Osteocyte (in vitro differentiated cells): ENCODE measurements at places on chromosomes 6 and 20. TPM values are rescaled to one million over a fixed set of nuclear protein-coding genes. Genes with fewer than 3 reads are reported as not detected.
A peak's percentile ranks its signal among the peaks of the same experiment; 100 is the strongest.

DNA sequence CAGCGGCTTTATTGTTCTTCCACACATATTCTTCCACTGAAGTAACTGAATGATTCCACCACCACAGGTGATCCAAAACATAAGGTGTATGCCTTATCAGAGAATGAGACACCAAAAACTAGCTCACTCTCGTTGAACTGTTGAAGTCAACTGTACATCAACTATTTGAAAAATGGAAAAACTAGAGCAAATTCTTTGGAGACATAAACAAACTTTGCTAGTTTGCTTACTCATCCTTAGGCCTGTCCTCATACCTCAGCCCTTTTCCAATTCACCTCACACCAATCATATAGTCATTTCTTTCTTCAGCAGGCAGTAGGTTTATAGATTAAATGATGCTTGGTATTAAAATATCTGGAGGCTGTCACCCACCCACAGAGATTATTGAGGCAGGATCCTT is 77.1 kb upstream of the RNF217 start:
- no peak overlapping the region for H3K27ac ChIP-seq
- peaks cover 55% of the 10 kb centered on the region for H3K4me1 ChIP-seq
- DNase-seq = no peak
- H3K4me3 ChIP-seq = no peak overlapping the region

The C6orf52 gene
- 0.73 and 0.84 TPM in 2 replicates for total RNA-seq

GRCh38 chr20:39762716-39763115 is 800.6 kb downstream of the DHX35 start:
- no peak overlapping the region for H3K4me3 ChIP-seq
- no peak for DNase-seq
- no peak overlapping the region for H3K27ac ChIP-seq
- no peaks in the 10 kb centered on the region for H3K4me1 ChIP-seq
- no peaks in the 10 kb centered on the region for H3K27me3 ChIP-seq

The HUS1B gene
- 1.3 and 1.8 TPM in 2 replicates for total RNA-seq

GRCh38 chr20:47729472-47729871 is 55.8 kb downstream of the SULF2 start:
- no peak overlapping the region for H3K4me3 ChIP-seq
- peaks cover 34% of the 10 kb centered on the region for H3K27me3 ChIP-seq
- no peak for DNase-seq
- H3K36me3 ChIP-seq = no peaks in the 10 kb centered on the region
- peaks cover 8% of the 10 kb centered on the region for H3K4me1 ChIP-seq

GRCh38 chr6:35602133-35602946 is 86.4 kb downstream of the FKBP5 start:
- H3K4me1 ChIP-seq = peaks cover 64% of the 10 kb centered on the region
- peak overlapping the region; percentile 39 for H3K4me3 ChIP-seq
- DNase-seq = no peak
- peak overlapping the region; percentile 92 for H3K27ac ChIP-seq
- H3K27me3 ChIP-seq = no peaks in the 10 kb centered on the region

DNA sequence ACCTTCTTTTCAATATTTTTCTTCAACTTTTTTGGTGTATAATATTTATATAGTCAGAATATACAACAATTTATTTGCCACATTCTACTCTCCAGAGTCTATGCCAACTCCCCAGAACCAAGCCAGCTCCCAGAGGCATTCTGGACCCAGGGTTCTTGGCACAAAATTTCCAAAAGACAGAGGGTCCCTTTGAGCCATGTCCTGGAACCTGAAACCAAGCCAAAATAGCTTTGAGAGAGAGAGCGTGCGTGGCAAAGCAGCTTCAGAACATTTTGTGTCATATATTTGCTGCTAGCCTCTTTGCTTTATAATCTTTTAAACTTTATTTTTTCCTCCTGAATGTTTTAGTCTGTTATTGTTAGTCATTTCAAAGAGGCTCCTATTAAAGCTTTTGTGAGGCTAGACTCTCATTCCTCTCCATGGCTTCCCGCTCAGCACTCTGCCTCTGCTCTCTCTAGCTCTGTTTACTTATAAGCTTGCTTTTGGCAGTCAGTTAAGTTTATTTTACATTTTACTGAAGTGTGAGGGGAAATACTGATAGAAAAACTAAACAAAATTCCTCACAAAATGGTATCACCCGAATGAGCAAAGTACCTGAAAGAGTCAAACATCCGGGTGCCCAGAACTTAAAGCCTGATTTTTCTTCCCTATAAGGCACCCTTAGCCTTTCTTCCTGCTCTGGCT is 605.1 kb upstream of the ID4 start:
- no peak overlapping the region for H3K4me3 ChIP-seq
- DNase-seq = no peak
- H3K4me1 ChIP-seq = peaks cover 2% of the 10 kb centered on the region
- no peaks in the 10 kb centered on the region for H3K27me3 ChIP-seq
- no peak overlapping the region for H3K27ac ChIP-seq
- no peaks in the 10 kb centered on the region for H3K36me3 ChIP-seq

GRCh38 chr6:52603000-52603795 is 26.3 kb upstream of the TRAM2 start:
- H3K4me1 ChIP-seq = peaks cover 35% of the 10 kb centered on the region
- no peaks in the 10 kb centered on the region for H3K36me3 ChIP-seq
- H3K4me3 ChIP-seq = no peak overlapping the region
- no peak for DNase-seq

- peaks cover 21% of the 10 kb centered on the region for H3K4me1 ChIP-seq
- peak overlapping the region; percentile 1 for H3K27ac ChIP-seq
- H3K27me3 ChIP-seq = no peaks in the 10 kb centered on the region
- no peak for DNase-seq
- no peak overlapping the region for H3K4me3 ChIP-seq
Observed at GRCh38 chr6:5754904-5755303, 251.8 kb downstream of the NRN1 start.

DNA sequence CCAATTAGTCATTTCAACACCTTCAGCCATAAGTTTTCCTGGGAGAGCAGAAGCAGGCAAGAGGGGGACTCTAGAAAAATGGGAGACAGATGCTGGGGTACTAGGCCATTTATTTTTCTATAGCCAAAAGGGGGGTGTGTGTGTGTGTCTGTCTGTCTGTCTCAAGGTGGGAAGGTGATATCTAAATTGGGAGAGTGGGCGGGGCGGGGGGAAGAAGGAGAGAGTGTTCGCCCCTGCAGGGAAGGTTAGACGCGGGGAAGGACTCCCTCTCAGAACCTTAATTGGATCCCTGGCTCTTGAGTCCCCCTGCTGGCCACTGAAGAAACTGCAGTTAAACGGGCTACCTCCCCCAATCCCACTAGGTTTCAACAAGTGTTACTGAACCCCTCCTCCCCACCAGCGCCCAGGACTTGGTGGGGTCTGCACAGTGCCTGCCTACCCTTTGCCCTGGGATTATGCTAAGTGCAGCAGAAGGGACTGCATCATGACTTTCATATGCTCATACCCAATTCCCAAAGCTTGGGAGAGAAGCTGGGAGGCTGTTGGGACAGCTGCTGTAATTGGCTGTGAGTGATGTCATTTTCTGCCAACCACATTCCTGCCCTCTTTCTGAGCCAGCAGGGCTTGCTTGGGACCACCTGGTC is 45.8 kb downstream of the FOXP4 start:
- no peak overlapping the region for H3K4me3 ChIP-seq
- no peaks in the 10 kb centered on the region for H3K27me3 ChIP-seq
- peaks cover 25% of the 10 kb centered on the region for H3K36me3 ChIP-seq
- DNase-seq = peak; percentile 90
- H3K27ac ChIP-seq = no peak overlapping the region
- H3K4me1 ChIP-seq = no peaks in the 10 kb centered on the region

The TCP11 gene
- 0.43 TPM in 1 of 2 replicates, not detected in the other for total RNA-seq

DNA sequence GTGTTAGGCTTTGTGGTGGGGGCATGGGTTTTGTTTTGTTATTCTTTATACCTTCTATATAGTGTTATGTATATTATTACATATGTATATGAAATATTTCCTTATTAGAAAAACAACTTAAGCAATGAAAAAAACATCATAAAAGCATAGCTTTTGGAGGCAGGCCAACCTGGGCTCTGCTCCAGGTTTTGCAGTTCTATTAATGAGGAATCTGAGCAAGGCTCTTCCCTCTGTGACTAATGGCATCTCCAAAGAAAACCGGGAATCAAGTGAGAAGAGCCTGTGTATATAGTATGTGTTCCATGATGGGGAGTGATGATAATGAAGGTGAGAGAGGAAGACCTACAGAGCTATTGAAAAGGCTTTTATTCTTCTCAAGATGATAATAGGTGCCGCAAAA is 291.1 kb downstream of the CLIC5 start:
- no peaks in the 10 kb centered on the region for H3K27me3 ChIP-seq
- no peak overlapping the region for H3K27ac ChIP-seq
- H3K4me1 ChIP-seq = peaks cover 14% of the 10 kb centered on the region
- no peaks in the 10 kb centered on the region for H3K36me3 ChIP-seq

DNA sequence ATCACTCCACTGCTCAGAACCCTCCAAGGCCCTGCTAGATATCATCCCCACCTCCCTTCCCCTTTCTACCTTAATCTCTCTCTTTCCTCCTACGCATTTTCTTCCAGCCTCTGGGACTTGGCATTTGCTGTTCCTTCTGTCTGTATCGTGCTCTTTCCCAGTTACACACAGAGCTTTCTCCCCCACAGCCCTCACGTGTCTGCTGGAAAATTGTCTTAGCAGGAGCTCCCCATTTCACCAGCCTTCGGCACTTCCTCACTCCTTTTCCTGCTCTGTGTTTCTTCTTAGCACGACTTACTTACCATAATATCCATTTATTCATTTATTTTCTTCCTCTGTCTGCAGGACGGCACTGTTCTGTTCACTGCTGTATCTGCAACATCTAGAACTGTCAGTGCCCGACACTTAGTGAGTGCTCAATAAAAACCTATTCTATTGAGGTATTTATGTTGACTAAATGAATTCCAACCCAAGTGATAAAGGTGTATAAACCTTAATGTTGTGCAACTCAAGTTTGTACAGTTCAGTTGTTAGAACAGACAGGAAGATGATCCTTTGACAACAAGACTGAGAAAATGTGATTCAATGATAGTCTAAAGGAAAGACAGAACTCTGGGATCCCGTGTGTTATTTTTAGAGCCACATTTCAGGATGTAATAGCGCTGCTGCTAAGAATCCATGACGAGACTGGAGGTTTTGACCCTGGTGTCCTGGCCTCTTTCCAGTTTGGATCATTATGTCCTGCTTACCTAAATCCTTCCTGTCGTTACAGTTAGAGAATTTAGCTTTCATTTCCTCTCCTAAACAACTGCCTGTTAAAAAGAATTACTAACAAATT is 170.1 kb upstream of the LAMP5 start:
- peak overlapping the region; percentile 76 for H3K27ac ChIP-seq
- H3K36me3 ChIP-seq = no peaks in the 10 kb centered on the region
- H3K4me3 ChIP-seq = no peak overlapping the region
- peaks cover 38% of the 10 kb centered on the region for H3K4me1 ChIP-seq
- no peaks in the 10 kb centered on the region for H3K27me3 ChIP-seq
- no peak for DNase-seq

GRCh38 chr20:53926428-53927028 is 143.9 kb downstream of the BCAS1 start:
- no peak for DNase-seq
- peak overlapping the region; percentile 54 for H3K27ac ChIP-seq
- no peaks in the 10 kb centered on the region for H3K36me3 ChIP-seq
- no peak overlapping the region for H3K4me3 ChIP-seq

The FAM83C gene
- not detected in 2 replicates for total RNA-seq

- peaks cover 3% of the 10 kb centered on the region for H3K36me3 ChIP-seq
- no peak for DNase-seq
Observed at GRCh38 chr6:142846459-142846831, 98.5 kb downstream of the HIVEP2 start.

DNA sequence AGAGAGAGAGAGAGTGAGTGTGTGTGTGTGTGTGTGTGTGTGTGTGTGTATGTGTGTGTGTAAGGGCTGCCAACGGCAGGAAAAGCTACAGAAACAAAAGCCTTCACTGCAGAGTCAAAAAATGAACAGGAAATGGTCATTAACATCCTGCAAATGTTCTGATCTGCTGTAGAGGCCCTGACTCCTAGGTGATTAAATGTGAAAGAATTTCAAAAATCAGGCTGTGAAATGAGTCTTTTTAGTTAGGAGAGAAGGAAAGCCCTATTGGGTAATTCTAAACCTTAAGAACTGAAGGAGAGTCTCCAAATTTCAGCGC is 166.5 kb upstream of the MYLIP start:
- peaks cover 20% of the 10 kb centered on the region for H3K4me1 ChIP-seq
- peak; percentile 46 for DNase-seq
- H3K36me3 ChIP-seq = no peaks in the 10 kb centered on the region
- peak overlapping the region; percentile 75 for H3K27ac ChIP-seq
- H3K27me3 ChIP-seq = no peaks in the 10 kb centered on the region

The MYH7B gene
- 0.18 and 0.86 TPM in 2 replicates for total RNA-seq

DNA sequence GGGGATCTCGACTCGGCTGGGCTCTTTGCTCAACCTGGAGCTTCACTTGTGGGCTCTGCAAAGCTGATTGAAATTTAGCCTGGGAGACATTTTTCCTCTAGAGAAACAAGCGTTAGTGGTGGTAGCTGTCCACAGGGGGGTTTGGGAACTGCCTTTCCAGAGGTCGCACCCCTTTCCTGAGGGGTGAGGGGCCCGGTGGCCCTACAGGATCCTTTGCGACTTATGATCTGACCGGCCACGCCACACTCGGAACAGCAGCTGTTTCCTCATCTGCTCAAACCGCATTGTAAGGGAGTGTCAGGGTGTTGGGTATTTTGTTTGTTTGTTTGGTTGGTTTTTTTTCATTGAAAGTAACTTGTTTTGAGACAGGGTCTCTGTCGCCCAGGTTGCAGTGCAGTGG is 21.0 kb downstream of the PNLDC1 start:
- H3K4me1 ChIP-seq = peaks cover 9% of the 10 kb centered on the region
- DNase-seq = no peak
- no peaks in the 10 kb centered on the region for H3K36me3 ChIP-seq
- no peaks in the 10 kb centered on the region for H3K27me3 ChIP-seq
- no peak overlapping the region for H3K4me3 ChIP-seq

- H3K27me3 ChIP-seq = no peaks in the 10 kb centered on the region
- DNase-seq = no peak
- no peak overlapping the region for H3K4me3 ChIP-seq
- peaks cover 3% of the 10 kb centered on the region for H3K4me1 ChIP-seq
- no peak overlapping the region for H3K27ac ChIP-seq
- H3K36me3 ChIP-seq = no peaks in the 10 kb centered on the region
Observed at GRCh38 chr6:21118216-21118780, 475.3 kb upstream of the SOX4 start.

DNA sequence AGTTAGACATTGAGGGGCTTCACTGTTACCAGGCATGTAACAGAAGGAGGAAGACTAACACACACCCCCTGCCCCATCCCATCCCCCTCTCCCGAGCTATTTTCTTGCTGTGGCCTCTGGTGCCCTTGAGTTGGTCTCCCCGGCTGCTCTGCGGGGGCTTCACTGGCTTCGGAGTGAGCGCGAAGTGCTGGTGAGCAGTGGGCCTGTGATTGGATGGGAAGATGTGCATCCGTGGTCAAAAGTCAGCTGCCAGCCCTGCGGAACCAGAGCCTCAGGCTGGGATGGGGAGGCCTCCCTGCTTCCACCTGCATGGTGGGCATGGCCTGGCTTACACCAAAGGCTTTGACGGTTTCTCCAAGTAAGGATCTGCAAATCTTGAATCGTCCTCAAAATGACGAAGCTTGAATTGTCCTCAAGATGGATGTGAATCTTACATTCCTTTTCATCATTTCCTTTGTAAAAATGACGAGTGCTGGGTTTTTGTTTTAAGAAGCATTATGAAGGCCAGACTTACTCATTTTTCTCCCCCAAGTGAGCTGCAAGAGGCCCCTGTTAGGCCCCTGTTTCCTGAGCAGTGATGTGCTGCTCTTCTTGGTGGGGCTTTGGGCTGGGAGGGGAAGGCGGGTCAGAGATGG is 23.7 kb downstream of the SPATA2 start:
- H3K27me3 ChIP-seq = no peaks in the 10 kb centered on the region
- peak overlapping the region; percentile 23 for H3K27ac ChIP-seq
- H3K36me3 ChIP-seq = peaks cover 2% of the 10 kb centered on the region
- H3K4me3 ChIP-seq = no peak overlapping the region
- no peak for DNase-seq
- H3K4me1 ChIP-seq = peaks cover 53% of the 10 kb centered on the region
